ENCODE measurements at places on chromosomes 2 and 18.

- DNase-seq, result no peak
These were observed 563.2 kb downstream of the RNF144A start for GRCh38 chr2:7480431-7480830.

DNA sequence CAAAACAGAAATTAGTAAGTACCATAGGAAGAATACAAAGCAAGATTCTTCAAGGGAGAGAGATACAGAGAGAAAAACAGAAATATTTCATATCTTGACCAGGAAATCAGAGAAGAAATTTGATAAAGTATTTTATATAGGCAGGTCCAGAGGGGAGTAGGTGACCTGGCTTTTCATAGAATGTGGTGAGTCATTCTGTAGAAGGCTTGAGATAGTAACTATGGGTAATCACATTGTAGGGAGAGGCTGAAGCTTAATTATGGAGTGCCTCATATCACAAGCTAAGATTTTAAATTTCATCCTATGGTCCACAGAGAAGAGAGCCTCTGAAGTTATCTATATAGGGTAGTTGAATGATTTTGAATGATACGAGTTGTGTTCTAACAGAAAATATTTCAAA is 195.0 kb upstream of the CYRIA start:
- no peak for DNase-seq

DNA sequence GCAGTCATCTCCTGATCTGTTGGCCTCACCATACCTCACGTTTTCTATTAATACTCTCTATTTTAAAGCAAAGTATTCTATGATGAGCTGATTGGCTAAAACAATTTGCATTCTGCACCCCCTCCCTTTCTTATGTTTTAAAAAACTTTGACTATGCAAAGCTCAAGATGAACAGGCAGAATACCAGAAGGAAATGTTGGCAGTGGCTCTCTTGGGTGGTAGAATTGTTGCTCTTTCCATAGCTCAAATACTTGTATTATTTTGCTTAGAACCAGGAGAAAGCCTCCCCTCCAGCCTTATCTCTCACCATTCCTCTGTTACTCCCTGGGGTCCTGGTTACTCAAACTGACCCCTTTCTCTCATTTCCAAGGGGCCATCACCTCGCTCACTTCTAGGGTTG is 14.4 kb downstream of the GPR45 start:
- no peak for DNase-seq

DNA sequence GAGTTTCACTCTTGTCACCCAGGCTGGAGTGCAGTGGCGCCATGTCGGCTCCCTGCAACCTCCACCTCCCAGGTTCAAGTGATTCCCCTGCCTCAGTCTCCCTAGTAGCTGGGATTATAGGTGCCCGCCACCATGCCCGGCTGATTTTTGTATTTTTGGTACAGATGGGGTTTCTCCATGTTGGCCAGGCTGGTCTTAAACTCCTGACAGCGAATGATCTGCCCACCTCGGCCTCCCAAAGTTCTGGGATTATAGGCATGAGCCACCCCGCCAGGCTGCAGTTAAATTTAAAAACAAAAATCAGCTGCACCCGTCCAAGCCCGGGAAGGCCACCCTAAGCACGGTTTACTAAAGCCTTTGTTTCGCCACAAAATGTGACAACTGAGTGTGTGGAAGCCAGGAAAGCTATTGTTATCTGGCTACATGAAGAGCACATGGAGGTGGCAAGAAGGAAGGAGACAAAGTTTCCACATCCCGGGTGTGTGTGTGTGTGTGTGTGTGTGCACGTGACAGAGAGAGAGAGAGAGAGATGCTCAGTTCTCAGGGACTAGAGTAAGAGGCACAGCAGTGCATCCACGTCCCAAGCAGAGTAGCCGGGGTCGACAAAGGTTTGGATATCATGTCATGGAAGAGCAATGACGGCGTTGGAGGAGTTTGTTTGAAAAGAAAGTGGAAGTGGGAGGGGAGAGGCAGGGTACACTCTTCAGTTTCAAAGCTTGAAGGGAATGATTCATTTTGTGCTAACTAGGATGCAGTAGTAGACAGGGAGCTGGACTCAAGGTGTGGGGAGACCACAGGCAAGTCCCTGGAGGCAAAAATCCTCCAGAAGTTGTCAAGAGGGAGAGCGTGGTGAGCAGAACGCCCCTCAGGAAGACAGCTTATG is 20.1 kb downstream of the INPP5D start:
- peak; percentile 58 for DNase-seq

GRCh38 chr2:148614014-148614321 is 30.6 kb upstream of the EPC2 start:
- no peak for DNase-seq

DNA sequence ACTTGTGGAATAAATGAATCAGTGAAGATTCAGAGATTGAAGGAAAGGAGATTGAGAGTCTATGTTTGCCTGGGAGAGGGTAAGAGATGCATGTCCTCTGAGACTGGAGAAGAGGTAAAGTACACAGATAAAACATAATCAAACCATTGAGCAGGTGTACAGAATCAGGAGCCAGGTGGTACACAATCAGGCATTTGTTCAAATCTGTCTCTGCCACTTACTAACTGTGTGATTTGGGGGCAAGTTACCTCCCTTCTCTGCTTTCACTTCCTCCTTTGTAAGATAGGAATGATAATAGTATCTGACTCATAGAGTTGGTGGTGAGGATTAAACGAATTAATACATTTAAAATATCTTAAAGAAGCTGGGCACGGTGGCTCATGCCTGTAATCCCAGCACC is 94.0 kb downstream of the CDK15 start:
- DNase-seq, result no peak

DNA sequence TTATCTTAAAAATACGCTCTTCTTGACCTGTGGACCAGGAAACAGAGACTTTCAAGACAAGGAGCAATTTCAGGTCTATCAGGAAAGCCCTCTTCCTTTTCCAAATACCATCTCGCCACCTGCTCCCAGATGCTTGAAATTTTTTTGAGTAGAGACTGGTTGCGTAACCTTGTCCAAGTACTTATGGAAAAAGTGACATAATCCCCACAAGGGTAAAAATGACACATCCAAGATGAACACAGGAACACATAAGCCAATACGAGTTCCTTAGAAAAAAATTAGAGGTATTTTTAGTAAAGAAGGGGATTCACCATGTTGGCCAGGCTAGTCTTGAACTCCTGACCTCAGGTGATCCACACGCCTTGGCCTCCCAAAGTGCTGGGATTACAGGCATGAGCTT is 1.8 kb downstream of the SERPINB13 start:
- DNase-seq, result no peak

GRCh38 chr2:10304458-10305253 is 2.0 kb downstream of the HPCAL1 start:
- DNase-seq, result no peak

GRCh38 chr2:70901227-70902066 is 34.3 kb upstream of the ATP6V1B1 start:
- no peak for DNase-seq

DNA sequence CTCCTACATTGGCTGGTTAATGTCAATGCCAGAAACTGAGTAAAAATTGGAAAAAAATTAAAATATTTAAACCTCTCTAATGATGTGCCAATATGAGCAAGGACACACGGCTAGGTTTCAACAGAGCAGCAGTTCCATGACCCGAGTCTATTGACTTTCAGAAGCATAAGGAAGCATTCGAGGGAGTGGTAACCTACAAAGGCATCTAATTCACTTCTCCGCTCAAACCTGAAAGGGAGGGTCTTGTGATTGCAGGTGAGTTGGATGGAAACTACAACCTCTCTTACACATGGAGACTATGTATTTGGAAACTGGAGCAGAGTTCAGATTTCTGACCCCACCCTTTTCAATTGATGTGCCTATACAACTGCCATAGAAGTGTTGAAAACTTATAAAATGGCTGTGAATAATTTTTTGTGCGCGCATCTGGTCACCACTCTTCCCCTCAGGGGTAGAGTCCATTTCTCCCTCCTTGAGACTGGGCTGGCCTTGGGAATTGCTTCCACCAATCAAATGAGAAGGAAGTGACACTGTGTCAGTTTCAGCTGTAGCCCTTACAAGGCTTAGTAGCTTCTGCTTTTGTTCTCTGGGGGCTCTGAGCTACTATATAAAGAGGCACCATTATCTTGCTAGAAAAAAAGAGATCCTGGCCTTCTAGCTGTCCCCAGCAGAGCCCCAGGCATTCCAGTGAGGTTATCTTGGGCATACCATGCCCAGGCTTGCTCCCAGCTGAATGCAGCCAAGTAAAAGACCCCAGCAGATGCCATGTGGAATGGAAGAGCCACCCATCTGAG is 278.0 kb downstream of the EPHA4 start:
- no peak for DNase-seq

DNA sequence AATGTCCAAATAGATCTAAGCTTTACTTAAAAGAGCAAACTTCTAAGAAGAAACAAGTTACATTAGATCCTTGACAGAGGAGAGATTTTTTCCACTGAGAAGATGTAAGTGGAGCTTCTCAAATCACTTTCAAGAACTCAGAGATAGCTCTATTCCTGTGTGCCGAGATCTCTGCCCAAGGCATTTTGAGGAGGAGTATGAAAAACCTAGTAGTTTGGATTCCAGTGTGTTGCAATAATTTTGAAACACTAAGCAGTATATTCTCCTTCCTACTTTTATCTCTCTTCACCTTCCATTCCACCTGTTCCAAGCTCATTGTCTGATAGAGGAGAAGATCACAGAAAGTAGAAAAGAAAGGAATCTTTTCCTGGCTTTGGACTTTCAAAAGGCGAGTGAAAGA is 192.0 kb upstream of the TANK start:
- no peak for DNase-seq

GRCh38 chr2:173195100-173195499 is 119.5 kb downstream of the MAP3K20 start:
- DNase-seq, result no peak

DNA sequence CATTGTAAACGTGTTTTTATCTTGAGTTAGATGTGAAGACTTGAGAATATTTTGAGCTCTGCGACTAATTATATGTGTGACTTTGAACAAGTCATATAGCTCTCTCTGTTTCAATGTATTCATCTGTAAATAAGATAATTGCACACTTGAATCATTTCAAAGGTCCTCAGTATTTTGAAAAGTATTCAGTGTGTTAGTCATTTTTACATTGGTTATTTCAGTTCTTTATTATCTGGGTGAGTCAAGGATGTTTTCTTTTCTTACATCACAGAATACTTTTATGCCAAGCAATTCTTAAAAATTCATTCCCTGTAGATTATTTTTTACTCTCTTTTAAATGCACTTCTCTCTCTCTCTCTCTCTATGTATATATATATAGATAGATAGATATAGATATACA is 1098.0 kb upstream of the ZEB2 start:
- DNase-seq, result no peak

DNA sequence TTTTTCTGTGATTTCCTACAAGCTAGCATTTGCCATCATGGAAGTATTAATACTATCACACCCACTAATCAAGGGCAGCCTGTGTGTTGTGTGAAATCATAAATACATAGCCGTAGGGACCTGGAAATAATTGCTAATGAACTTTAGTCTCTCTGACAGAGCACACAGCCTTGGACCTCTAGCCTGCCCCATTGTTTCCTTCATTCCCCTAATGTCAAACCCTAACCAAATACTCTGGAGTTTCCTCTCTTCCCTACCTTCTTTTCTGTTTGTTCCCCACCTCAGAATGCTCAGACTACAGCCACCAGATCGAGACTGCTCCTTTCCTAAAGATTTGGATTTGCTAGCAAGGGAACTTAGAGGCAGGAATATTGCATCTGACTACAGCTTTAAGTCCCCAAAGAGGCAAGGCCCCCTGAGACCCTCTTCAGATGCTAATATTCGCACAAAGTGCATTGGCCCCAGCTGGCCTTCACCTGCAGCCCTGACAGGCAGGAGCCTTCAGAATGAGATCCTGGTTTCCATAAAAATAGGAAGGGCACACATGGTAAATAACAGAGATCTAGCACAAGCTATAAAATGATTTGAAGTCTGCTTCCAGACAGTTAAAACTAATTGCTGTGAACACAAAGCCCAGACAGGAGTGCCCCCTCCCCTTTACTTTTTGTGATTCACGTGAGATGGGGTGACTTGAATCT is 279.2 kb upstream of the DCC start:
- no peak for DNase-seq

- DNase-seq, result no peak
These were observed 22.0 kb downstream of the GPC1 start for GRCh38 chr2:240457223-240458043.

DNA sequence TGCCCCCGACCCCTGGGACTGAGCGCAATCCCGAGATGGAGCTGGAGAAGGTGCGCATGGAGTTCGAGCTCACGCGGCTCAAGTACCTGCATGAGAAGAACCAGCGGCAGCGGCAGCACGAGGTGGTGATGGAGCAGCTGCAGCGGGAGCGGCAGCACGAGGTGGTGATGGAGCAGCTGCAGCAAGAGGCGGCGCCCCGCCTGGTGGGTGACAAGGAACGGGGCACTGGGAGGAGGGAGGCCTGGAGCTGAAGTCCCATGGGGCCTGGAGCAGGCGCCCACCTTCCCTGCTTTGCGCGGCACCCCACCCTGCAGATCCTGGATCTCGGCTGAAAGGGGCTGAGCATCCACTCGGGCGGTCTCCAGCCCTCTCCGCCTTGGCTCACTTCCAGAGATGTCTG is 1.2 kb downstream of the TMEM247 start:
- DNase-seq, result no peak

DNA sequence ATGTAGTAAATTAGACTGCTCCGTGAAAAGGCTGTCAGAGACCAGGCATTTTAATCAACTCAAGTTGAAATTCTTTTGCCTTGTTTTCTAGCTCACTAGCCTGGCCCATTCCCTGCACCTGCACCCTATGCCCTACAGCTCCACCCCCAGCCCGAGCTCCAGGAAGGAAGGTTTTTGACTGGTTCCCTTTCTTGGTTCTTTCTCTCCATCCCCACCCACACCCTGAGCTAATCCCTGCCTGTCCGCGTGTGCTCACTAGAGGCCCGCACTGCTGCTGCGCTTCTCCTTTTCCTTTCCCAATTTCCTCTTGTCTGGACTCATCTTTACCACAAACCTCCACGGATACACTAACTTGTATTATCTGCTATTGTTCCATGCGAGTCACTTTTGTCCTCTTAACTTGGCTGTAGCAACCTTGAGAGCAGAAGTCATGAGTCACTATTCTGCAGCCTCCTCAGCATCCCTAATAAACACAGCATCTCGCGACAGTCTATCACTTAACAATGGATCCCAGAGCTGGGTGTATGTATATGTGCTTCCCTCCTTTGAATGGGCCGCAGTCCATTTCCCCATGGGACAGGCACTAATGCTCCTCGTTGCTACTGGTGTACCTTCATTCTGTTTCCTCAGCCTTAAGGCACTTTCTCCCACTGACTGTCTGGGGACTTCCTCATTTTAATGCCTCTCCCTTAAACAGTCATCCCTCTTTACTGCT is 36.5 kb downstream of the COLEC12 start:
- no peak for DNase-seq

DNA sequence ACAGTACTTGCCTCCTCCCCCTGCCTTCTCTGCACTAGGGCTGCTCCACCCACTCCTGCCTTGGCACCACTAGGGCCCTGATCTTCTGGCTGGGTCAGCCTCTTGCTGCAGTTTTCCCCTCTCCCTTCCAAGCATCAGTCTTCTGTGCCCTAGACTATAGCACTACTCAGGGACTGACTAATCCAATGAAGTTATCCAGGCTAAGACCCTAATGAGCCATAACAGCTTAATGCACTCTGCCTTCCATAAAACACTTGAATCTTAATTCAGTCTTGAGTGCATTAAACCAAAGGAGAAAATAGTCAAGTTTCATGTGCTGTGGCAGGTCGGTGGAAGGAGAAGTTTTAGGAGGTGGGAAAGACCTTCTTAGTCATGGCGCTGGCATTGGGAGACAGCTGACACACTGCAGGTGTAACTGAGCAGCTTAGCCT is 95.7 kb downstream of the BIN1 start:
- DNase-seq, result no peak
